ENCODE measurements at places on chromosomes 4 and X.
A peak's percentile ranks its signal among the peaks of the same experiment; 100 is the strongest.

DNA sequence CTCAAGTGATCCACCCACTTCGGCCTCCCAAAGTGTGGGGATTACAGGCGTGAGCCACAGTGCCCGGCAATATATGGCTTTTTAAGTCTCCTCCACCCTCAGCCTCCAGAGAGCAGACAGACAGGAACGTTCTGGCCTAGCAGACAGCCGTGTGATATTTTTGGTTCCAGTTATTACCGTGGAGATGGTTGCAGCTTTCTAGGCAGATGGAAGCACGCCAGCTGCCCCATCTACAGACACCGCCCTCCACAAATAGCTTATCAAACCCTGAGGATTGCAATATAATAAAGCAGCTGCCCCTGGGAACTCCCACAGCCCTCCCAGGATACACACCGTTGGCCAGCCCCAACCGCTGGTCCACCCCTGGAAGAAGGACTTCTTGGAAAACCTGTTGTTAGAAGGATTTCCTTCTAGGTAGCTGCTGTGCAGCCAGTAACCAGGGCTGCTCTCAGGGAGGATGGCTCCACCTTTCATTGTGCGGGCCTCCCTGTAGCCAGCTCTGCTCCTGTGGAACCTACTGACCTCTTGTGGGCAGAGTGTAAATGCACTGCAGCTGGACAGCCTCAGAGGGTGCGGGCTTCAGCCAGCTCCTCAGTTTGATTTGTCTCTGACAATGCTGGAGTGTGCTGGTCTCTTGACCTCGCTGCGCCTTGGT, 44.0 kb downstream of the SLC25A5 start:
- no peak for DNase-seq

DNA sequence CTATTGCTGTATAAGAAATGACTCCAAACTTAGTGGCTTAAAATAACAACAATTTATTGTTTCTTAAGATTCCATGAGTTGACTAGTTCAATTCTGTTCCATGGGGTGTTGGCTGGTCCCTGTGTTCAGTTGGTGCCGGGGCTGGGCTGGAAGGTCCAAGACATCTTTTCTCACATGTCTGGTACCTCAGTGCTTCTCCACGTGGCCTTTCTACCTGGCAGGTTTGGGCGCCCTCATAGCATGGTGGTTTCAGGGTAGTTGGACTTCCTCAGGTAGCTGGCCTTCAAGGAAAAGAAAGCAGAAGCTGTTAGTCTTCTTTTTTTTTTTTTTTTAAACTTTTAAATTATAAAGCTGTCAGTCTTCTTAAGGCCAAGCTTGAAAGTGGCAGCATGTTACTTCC, 104.6 kb upstream of the LIMCH1 start:
- DNase-seq: no peak

- no peak for DNase-seq
Observed at GRCh38 chr4:122701061-122701460, 31.4 kb upstream of the BBS12 start.

GRCh38 chr4:40395908-40396793, 61.0 kb downstream of the CHRNA9 start:
- no peak for DNase-seq

GRCh38 chr4:166311169-166311568, 438.1 kb downstream of the TLL1 start:
- DNase-seq: no peak

DNA sequence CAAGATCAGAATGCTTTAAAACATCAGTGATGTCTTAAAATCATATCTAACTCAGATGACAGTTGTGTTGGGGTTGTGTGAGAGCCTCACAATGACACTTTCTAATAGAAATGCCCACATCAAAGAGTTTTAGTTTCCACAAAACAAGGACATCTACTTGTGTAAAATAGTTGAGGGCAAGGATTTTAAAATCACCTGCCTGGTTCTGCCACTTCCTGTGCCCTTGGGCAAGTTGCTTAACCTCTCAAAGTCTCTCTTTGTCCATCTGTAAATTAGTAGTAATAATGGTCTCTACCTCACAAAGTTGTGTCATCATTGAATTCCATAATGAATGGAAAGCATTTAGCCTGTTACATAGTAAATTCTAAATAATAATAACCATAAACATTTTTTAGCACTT, 41.9 kb upstream of the RELL1 start:
- no peak for DNase-seq

GRCh38 chr4:107035819-107036583, at the start of gene DKK2:
Gene DKK2, minus strand, starts transcription at chr4:107036313. Its CDS starts 722 bp downstream, at chr4:107035591.
- DNase-seq: no peak

GRCh38 chrX:143994206-143994605, 110.3 kb downstream of the UBE2NL start:
- no peak for DNase-seq

- no peak for DNase-seq
Observed at GRCh38 chrX:31181377-31182000, 109.6 kb upstream of the FTHL17 start.

- peak; percentile 7 for DNase-seq
Observed at GRCh38 chr4:186190581-186191199, 677 bp upstream of the CYP4V2 start.

DNA sequence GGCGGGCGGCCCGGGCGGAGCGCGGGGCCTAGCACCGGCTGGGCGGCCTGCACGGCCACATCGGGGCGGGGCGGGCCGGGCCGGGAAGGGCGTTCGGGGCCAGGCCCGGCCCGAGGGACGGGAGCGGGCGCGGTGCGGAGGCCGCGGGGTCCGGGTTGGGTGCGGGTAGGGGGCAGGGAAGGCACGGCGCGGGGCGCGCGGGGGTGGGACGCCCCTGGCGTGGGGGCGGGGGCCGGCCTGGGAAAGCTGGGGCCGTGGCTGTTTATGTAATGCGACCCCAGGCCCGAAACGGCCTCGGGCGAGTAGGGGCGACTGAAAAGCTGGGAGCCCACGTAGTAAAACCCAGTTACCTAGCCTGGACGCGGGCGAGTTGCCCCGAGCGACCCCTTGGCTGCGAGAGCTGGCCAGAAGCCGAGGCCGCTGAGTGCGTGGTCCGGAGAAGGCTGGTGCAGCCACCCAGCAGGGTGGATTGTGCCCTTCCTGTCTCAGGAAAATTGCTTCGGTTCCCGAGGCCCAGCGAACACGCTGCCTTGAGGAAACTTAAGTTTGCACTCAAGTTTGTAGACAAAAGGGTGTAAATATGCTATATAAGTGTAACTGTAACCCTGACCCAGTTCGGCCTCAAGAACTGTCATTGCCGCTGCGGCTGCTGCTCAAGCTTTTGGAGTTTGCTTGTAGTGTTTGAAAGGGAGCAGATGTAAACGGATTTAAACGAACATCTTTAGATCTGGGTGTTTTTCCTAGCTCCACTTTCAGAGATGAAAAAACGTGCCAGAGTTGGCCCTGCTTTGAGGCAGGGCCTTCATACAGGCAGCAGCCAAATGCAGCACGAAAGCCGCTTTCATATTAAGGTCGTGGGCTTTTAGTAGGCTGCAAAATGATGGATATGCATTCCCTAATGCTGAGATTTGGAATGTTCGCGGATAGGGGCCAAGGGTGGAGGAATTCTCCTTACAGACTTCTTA, 674 bp downstream of the SEC24B start:
- no peak for DNase-seq

DNA sequence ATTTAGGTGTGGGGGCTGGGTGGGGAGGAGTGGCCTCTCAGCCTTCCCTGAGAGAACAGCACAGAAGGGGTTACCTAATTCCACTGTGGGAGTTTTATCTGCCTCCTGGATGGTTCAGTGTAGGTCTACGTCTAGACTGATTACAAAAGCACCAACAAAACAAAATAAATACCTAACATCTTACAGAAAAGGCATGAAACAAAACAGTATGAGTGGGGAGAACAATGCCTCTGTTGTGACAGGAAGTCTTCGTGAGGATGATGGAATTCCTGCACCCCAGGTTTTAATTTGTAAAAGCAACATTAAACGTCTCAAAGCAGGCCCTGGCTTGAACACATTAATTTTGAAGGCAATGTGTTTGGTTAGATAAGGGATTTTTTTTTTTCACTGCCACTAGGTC, 112.1 kb upstream of the GPC4 start:
- DNase-seq: no peak

DNA sequence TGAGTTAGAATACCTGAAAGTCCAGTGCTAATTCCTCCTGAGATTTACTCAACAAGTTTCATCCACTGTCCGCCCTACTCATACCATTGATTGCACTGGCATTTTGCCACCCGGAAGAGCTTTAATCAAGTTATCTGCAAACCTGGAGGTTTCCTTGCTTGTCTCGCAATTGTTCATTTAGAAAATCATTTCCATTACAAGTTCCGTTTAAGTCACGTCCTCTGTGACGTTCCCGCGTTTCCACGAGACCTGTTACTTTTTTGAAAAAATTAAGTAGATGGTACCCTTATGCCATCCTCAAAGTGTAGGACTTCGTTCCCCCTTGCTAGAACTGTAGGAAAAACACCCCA, 761 bp upstream of the FRYL start:
- peak; percentile 17 for DNase-seq

DNA sequence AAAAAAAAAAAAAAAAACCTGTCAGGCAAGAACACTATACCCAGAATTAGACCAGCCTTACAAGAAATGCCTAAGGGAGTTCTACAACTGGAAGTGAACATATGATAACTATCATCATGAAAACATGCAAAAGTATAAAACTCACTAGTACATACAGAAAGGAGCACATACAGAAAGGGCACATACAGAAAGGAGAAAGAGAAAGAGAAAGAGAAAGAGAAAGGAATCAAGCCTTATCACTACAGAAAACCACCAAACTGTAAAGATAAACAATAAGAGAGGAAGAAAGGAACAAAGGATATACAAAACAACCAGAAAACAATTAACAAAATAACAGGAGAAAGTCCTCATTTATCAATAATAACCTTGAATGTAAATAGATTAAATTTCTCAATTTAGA, 50.4 kb downstream of the PHKA1 start:
- DNase-seq: no peak

DNA sequence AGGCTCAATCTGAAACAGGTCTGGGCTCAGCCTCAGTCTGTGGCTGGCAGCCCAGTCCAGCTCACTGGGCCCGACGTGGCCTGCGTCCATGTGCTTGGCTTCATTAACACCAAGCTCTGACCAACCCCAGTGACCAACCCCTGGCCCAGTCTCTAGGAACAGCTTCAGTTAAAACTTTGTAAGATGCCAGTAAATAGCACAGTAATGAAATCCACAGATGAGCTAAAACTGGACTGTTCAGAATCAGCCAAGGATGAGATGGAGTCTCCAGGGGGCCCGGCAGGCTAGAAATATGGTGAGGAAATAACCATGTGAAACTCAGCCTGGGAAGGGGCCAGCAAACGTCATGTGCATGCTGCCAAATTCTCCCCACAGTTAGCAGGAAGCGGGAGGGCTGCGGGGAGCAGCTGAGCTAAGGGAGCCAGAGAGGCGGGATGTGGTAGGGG, 37.1 kb upstream of the XPNPEP2 start:
- DNase-seq: no peak

DNA sequence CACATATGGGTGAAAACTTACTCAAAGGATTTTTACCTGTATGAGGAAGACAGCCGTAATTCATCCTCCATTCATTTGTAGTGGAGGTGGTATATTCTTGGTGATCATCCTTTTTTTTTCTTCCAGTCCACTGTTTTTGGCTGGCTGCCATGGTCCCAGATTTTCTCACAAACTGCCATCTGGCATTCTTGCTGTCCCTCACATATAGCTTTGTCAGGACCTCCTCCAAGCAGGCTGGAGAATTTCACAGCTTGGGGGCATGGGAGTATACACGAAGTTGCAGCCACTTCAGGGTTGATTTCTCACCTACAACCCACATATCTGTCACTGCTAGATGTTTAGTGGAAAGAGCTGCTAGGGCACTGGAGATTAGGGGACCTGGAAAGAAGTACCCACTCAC, 401.0 kb downstream of the IL1RAPL1 start:
- DNase-seq: no peak

GRCh38 chr4:107711831-107712230, 8.2 kb downstream of the PAPSS1 start:
- no peak for DNase-seq

- no peak for DNase-seq
Observed at GRCh38 chr4:143282211-143282707, 54.4 kb upstream of the GAB1 start.

DNA sequence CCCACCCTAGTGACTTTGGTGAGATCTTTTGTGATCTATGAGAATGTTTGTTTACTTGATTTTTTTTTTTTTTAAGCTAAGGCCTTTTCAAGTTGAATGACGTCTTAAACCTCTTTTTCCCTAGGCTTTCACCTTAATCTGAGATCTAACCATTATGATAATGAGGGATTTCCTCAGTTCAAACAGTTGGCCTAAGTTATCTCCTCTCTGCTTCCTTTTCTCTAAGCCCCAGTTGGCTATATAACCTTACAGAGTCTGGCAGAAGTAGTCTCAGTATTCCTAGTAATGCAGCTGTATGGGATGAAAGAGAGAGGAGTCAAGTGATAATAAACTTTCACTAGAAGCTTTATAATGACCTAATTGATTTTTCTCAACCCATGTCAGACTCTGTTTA, 99.0 kb downstream of the STIM2 start:
- no peak for DNase-seq

- no peak for DNase-seq
Observed at GRCh38 chrX:153596981-153597750, 1.8 kb downstream of the CCNQ start.

DNA sequence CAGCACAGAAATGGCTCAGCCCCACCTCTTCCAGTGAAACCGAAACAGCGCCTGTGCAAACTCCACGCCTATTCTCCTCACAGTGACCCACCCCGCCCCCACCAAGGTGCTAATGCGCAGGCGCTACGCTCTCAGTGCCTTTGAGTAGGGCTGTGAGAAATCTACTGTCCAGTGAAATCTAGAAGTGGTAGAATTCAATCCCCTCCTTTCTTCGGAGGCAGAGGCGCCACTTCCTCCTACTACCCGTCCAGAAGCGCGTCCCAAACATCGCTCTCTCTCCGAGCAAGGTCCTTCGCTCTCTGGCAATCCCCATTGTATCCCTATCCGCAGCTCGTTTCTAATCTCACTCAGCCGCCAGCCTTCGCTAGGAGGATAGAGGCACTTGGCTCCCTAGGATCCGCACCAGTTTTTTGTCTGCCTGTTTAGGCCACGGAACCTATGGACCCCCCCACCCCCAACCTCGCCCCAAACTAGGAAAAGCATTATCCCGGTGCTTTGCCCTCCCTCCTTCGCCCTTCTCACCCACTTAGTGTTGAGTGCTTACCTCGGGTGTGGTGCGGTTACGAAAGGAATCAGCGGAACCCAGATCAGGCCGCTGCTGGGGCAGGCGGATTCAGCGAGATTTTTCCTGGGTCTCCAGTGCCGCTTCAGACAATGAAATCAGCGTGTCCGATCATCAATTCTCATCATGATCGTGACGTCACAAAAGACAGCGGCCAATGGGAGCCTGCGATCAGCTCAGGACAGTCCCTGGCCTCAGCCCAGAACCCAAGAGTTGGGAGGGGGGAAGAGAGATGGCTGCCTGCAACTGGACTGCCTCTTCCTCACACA, at the start of gene HDX:
Gene HDX (minus strand): TSS at position 656 of the 831 bp plus-strand sequence. CDS start 27,056 bp downstream, outside the sequence.
- peak; percentile 29 for DNase-seq

- DNase-seq: no peak
Observed at GRCh38 chr4:140289486-140289885, 84.0 kb upstream of the SCOC start.

DNA sequence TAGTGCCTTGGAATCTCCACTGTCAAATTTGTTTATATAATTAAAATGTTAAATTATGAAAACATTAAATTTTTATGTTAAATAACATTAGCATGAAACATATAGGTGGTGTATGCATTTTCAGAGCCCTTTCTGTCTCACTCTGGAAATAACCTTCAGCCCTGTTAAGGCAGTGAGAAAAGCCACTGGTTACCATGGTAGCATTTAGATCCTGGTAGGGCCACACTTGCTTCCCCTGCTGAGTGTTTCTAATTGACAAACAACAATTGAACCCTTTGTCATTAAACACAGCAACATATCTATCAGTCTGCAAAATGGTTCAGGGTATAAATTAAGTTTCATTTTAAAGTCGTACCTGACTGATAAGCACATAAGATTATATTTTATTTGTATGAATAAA, 63.5 kb downstream of the PDK3 start:
- DNase-seq: no peak
